Fibroblast of skin of left biceps (primary cell): ENCODE measurements at places on chromosomes 6 and 20.

- DNase-seq, result no peak
These were observed 43.0 kb downstream of the BANF2 start for GRCh38 chr20:17742731-17743130.

- DNase-seq, result no peak
These were observed 92.3 kb upstream of the FUT9 start for GRCh38 chr6:95923518-95923917.

GRCh38 chr20:25453035-25453810, 45.8 kb downstream of the GINS1 start:
- DNase-seq, result no peak

DNA sequence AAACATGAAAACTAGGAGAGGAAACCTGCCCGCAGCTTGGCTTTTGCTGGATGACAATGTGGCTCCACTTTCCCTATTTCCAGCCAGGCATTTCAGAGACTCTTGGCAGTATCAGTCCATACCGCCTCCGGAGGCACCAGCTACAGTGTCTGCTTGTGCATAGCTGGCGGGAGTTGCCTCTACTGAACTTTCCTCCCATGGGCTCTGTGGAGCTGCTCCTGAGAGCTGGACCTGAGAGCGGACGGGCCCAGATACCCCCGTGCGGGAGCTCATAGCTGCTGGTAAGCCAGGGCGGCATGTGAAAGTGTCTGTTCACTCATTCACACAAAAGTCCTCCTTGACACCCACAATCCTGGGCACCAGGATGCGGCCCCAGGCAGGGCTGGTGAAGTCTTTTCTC, 130.3 kb upstream of the PMEPA1 start:
- no peak for DNase-seq

GRCh38 chr20:4937407-4938319, 63.6 kb downstream of the SLC23A2 start:
- no peak for DNase-seq

DNA sequence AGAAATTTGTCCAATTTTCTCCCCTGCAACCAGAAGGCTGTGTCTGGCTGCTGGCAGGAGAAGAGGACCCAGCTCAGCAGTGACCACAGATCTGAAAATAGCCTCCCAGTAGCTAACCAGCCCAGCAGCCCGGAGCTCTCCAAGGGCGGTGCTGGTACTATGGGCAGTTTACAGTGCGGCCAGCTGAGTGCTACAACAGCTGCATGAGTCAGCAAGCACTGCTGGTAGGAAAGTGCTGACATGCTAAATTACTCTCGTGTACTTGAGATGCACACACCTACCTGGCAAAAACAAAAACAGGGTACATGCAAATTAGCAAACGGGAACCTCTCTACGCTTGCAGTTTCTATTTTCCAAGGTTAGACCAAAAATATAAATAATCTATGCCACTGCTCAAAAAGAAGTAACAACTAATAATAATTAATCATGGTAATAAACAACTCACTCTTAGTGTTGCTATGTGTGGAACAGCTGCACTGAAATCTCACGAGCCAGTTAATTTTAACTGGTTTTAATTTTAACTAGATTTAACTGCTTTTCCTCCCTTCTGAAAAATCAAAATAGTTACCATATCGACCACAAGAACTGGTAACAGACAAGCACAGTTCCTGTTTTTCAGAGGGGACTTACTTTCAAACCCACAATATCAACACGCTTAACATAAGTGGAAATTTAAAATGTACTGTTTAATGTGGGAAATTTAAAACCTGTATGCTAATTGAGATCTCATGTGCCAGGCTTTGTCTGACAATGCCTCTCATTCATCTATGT, 10.8 kb downstream of the BACH2 start:
- no peak for DNase-seq

- DNase-seq, result no peak
These were observed 953.7 kb downstream of the TFAP2A start for GRCh38 chr6:9461188-9461587.

DNA sequence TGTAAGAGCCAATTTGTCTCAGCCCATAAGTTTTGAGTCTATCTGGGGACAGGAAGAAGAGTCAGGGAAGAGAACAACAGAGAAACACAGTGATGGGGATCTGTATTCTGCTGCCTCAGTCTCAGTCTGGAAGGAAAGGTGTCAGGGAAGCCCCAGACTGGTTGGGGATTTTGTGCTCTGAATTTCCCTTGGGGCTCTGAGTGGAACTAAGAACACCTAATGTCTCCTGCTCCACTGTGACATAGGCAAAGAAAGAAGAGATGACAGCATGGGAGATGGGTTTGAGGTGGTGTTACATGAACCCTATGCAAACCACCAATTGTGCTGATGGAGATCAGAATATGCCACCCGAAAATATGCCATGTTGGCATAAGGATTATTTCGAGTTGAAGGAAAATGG, 139.5 kb upstream of the MYLIP start:
- DNase-seq, result no peak

- DNase-seq, result no peak
These were observed 1.8 kb downstream of the PCSK2 start for GRCh38 chr20:17228624-17229061.

- no peak for DNase-seq
These were observed 8.0 kb upstream of the PERP start for GRCh38 chr6:138115201-138115600.

GRCh38 chr6:90403489-90404381, 107.1 kb upstream of the BACH2 start:
- peak; percentile 53 for DNase-seq

DNA sequence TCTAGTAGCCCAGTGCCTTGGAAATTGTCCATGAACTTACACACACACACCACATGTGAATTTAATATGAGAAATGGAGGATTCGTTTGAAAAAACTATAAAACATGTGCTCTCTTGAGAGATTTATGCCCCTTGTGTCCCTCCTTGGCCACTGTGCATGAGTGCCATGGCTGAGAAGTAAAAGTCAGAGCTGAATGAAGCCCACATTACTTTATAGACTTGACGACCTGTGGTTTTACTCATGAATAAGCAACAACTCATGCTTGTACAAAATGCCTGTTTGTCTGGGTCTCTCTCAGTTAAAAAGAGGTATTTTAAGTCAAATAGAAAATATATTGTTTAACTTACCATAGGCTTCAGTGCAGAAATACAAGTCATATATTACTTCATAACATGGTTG, 102.7 kb downstream of the KCNQ5 start:
- no peak for DNase-seq

DNA sequence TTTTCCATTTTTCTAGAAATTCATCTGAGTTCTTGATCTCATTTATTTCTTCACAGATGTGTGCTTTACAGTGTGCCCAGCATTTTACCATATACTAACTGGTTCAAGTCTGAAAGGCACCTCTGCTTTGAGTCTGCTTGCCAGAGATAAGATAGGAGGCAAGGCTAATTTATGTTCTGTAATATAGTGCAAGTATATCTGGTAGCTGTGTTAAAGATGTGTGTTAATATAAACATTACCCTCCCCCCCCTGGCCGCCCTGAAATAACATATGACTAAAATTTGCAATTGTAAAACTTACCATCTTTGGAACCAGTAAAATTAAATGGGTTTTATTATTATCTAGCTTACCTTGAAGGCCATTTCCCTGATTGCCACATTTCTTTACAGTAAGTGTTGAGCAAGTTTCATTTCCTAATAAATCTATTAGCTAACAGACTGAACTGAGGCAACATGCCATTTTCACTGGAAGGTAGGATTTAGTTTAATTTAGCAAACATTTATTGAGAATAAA, 2.7 kb downstream of the FBXO9 start:
- no peak for DNase-seq

DNA sequence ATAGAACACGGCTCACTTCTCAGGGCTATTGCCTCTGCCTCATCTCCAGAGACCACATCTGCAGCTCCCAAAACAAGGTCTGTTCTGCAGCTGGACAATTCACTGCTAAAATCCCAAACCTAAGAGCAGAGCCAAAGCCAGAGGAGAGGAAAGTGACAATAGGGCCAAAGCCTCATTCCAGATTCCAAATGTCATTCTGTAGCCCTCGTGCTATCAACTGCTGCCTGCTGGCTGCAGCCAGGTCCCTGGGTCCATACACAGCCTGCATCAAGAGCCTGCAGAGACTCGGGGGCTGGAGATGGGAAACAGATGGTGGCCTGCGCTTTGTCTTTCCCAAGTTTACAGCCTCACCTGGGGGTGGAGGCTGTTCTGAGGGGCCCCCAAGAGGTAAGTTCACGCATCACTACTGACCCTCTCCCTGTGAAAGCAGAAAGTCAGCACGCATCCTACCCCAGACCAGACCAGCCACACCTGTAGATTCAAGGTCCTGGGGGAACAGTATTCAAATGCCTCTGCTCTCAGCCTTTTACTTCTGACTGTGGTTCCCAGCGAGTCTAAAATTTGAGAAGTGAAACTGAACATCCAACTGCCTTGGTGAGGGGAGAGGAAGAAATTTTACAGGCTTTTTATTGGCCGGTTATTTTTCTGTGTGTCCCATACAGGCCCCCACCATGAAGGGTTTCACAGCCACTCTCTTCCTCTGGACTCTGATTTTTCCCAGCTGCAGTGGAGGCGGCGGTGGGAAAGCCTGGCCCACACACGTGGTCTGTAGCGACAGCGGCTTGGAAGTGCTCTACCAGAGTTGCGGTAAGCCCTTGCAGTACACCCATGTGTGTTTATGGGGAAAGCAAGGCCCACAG, at the start of gene LY86:
TSS of gene LY86 (plus strand) at position 657 of the 860 bp plus-strand sequence. CDS start at position 672, 15 bp downstream.
- DNase-seq, result no peak
